ENCODE measurements at places on chromosomes 4 and X.

DNA sequence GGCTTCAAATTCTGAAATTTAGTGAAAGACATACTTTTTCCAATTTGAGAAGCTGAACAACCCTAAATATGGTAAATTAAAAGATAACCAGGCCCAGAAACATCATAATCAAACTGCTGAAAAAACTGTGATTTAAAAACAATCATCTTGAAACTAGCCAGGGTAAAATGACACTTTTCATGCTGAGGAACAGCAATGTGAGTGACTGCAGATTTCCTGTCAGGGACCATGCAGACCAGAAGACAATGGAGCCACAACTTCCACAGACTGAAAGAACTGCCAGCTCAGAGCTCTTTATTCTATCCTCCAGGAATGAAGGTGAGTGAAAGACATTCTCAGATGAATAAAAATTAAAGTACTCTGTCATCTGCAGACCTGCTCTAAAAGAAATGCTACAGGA is 73.3 kb downstream of the NAT8L start:
- DNase-seq, result no peak

- no peak for DNase-seq
Measured at GRCh38 chr4:87502580-87503238, 26.5 kb downstream of the SPARCL1 start.

DNA sequence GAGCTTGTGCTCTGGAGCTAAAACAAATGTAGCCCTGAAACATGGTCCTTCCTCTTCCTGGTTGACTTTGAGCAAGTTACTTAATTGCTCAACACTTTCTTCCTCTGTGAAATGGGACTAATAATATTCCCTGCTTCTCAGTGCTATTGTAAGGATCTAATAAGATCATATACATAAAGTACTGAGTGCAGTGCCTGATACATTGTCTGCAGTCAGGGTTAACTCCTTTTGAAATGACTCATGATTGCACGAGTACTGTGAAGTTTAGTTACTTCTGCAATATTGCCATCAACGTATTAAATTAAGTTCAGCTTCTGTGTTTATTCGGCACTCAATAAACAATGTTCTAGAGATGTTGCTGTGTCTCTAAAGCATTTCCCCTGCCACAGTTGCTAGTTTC is 91.8 kb upstream of the HPRT1 start:
- DNase-seq, result no peak

DNA sequence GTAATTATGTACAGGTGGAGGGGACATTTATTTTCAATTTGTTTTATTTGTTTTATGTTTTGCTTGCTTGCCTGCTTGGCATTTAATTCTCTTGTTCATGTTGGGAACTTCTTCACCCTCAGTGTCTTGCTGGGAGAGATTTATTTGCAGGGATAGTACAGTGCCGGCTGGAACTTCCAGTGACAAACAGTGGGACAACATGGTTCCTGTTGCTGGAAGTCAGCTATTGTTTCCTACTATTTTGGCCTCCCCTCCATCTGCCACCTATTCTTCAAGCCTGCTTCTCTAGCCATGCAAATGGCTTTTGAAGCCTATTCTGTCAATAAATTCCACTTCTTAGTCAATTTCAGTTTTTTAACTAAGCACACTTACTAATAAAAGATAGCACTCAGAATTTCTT is 105.4 kb upstream of the BANK1 start:
- no peak for DNase-seq

DNA sequence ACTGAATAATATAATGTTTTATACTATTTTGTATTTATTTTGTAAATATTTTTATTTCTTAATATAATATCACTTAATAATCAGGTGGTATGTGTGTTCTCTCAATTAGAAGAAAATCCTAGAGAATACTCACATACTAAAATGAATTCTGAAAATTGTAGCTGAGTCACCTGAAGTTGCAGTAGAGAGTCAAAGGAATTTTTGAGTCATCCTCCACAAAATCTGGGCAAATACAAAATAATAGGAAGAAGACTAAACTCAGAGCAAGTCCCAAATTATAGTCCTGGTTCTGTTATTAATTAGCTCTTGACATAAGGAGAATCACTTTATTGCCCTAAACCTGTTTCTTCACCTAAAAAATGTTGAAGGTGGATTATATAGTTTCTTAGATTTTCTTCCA is 57.8 kb downstream of the SPATA4 start:
- DNase-seq, result no peak

- no peak for DNase-seq
Measured at GRCh38 chrX:40063555-40063954, 34.2 kb downstream of the BCOR start.

- DNase-seq, result no peak
Measured at GRCh38 chr4:6047130-6047673, 29.0 kb upstream of the C4orf50 start.

GRCh38 chr4:153111426-153112040 is 92.7 kb upstream of the TRIM2 start:
- no peak for DNase-seq

DNA sequence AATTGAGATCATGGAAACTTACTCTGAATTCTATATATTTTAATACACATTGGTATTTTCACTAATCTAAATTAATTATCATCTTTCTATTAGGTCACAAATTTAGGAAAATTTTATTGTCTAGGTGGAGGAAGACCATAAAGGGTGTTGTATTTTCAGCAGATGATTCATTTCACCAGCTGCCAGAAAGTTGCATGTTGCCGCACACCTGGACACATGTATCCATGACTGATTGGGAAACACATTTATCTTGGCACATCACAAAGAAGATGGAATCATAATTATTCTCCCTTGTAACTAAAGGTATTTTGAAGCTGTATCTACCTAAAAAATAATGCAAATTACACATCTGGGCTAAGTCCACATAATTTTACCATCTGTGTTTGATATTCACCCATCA is 33.1 kb downstream of the SLC7A11 start:
- no peak for DNase-seq

GRCh38 chr4:19047279-19047880 is 1025.8 kb upstream of the LCORL start:
- DNase-seq, result no peak

Data from NCI-H187 (cell line).